Fibroblast of the conjunctiva (primary cell): ENCODE measurements at places on chromosomes 2 and 18.

- no peak for DNase-seq
Observed at GRCh38 chr2:110657724-110658305, 20.0 kb downstream of the BUB1 start.

DNA sequence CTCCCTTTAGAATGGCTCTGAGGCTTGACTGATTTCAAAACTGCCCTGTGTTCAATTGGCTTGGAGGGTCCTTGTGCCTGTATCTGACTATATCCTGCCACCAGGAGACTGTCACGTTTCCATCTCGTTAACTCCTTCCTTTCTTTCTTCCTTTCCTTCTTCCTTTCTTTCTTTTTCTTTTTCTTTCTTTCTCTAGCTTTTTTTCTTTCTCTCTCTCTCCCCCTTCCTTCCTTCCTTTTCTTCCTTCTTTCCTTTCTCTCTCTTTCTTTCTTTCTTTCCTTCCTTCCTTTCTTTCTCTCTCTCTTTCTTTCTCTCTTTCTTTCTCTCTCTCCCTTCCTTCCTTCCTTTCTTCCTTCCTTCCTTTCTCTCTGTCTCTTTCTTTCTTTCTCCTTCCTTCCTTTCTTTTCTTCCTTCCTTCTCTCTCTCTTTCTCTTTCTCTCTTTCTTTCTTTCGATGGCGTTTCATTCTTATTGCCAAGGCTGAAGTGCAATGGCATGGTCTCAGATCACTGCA, 38.1 kb upstream of the EML6 start:
- no peak for DNase-seq

DNA sequence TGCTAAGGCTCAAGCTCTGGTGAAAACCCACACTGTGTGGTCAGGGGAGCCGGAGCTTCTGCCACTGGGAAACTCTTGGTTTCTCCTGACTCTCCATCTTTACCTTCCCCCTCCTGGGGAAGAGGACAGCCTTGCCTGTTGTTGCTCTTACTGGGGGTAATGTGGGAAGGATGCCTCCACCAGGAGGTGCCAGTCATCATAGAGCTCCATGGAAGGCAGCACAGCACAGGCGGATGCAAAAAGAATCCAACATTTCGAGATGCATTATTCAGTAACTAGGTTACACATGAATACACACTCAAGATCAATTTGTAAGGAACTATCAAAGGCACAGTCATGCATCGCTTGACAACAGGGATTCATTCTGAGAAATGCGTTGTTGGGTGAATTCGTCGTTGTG, 322.6 kb downstream of the AFF3 start:
- DNase-seq = no peak

DNA sequence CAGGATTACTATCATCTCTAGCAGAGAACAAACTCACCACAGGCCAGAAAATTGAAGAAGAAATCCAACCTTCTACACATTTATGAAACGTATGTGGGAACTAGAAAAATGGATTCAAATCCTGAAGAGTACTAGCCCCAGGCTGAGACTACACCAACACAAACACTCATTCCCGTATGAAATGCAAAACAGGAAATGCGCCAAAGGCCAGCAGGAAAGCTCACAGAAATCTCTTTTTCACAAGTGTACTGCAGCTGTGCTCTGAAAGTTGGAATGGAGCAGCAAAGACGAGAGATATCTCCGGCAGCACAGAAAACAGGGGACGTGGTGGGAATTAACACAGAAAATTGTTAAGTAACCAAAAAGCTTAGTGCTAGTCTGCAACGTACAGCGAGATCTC, 913.5 kb downstream of the TDRD15 start:
- DNase-seq = no peak
